ENCODE measurements at places on chromosomes 2 and 18. TPM values are rescaled to one million over a fixed set of nuclear protein-coding genes. Genes with fewer than 3 reads are reported as not detected.

DNA sequence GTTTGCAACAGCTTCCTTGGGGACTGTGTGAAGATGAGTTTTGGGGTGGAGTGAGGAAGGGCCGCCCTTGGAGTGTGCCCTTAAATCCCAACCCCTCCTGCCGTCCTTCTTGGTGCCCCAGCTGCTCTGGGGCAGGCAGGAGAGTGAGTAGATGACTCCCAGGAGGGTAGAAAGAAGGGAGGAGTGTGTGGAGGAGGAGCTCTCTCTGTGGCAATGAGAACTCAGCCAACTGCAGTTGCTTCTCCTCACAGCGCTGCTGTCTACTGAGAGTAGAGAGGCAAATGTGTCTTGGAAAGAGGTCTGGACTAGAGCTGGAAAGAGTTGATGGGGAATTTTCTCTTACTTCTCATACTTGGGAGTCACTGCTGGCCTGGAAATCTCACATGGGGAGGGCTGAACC lies 21.8 kb upstream of the SIX2 start:
- H3K27me3 ChIP-seq = no peaks in the 10 kb centered on the region
- no peak for DNase-seq
- H3K4me1 ChIP-seq = no peaks in the 10 kb centered on the region
- no peak overlapping the region for H3K27ac ChIP-seq
- no peaks in the 10 kb centered on the region for H3K36me3 ChIP-seq
- no peak overlapping the region for H3K4me3 ChIP-seq

The SLC16A14 gene
- 5.5 TPM for total RNA-seq

DNA sequence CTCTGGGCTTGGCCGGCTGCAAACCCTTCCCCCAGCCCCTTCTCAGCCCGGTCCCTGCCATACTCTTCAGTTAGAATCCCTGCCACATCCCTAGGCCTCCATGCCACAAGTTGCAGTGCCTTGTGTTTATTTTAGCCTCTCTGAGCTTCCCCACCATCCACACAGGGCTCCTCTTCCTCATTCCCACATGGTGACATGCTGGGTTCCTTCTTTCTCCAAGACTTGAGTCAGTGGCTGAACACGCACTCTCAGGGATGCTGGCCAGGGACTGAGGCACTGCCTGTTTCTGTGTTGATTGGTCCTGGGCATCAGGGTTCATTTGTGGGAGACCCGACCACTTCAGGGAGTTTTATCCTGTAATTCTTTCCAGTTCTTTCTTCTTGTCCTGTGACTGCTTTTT lies 56.3 kb downstream of the KCNS3 start:
- H3K4me1 ChIP-seq = peaks cover 5% of the 10 kb centered on the region
- peaks cover 9% of the 10 kb centered on the region for H3K36me3 ChIP-seq
- no peak overlapping the region for H3K4me3 ChIP-seq
- DNase-seq = no peak
- no peak overlapping the region for H3K27ac ChIP-seq
- H3K27me3 ChIP-seq = no peaks in the 10 kb centered on the region

DNA sequence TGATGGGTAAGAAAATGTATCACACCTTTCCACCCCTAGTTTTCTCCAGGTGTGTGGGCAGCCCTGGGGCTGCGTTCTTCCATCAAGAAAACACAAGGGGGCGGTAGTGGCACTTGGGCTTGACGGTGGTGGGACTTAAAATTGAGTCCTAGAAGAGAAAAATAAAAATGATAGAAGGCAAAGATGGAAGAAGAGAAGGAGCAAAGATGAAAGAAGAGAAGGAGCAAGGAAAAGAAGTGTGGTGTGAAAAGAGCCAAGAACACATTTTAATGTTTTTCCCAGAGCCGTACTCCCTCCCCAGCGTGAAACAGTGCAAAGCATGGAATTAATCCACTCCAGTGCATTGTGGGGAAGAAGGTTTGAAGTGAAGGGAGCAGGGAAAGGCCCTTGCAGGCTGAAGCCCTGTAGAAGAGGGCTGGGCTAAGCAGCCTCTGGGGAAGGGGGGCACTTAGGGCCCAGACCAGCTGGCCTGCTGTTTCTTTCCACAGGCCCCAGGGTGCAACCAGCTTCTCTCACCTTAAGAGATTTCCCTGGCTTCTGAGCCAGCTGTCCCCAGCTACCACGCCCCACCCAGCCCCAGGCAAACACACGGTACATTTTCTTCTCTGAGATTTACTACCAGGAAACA lies 256.8 kb downstream of the RNF152 start:
- H3K36me3 ChIP-seq = no peaks in the 10 kb centered on the region
- peak; percentile 46 for DNase-seq
- H3K4me3 ChIP-seq = no peak overlapping the region
- H3K27ac ChIP-seq = no peak overlapping the region
- no peaks in the 10 kb centered on the region for H3K27me3 ChIP-seq

GRCh38 chr2:55033076-55033742 lies 17.0 kb downstream of the RTN4 start:
- DNase-seq = no peak
- H3K4me3 ChIP-seq = no peak overlapping the region
- H3K27ac ChIP-seq = no peak overlapping the region
- no peaks in the 10 kb centered on the region for H3K27me3 ChIP-seq
